ENCODE measurements at places on chromosomes 6 and 20. TPM values are rescaled to one million over a fixed set of nuclear protein-coding genes. Genes with fewer than 3 reads are reported as not detected.

- DNase-seq: no peak
These were observed 21.6 kb upstream of the FKBP5 start for GRCh38 chr6:35710241-35710847.

OOEP gene
- not detected for total RNA-seq

ZC2HC1B gene
- total RNA-seq: not detected

TRAPPC3L gene
- total RNA-seq: not detected
